ENCODE measurements at places on chromosomes 4 and X.
A peak's percentile ranks its signal among the peaks of the same experiment; 100 is the strongest.

GRCh38 chr4:107888237-107888636 is 43.1 kb upstream of the CYP2U1 start:
- DNase-seq = no peak

- no peak for DNase-seq
Observed at GRCh38 chr4:180169394-180169793, 2073.8 kb upstream of the TENM3 start.

DNA sequence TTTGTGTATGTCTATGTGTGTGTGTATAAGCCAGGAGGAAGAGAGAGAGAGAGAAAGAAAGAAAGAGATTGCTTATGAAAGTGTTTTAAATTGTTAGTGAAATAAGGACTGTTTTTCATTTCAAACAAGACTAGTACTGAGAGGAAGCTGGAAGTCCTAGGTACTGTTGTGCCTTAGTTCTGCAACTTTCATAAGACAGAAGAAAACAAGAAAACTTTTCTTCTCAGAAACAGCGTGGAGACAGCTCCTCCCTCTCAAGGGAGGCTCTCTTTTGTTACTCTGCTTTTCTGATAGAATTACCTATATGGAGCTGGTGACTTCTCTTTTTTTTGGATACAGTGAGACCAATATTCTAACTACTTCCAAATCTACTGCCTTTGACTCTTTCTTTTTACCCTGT is 62.5 kb downstream of the BANK1 start:
- no peak for DNase-seq

DNA sequence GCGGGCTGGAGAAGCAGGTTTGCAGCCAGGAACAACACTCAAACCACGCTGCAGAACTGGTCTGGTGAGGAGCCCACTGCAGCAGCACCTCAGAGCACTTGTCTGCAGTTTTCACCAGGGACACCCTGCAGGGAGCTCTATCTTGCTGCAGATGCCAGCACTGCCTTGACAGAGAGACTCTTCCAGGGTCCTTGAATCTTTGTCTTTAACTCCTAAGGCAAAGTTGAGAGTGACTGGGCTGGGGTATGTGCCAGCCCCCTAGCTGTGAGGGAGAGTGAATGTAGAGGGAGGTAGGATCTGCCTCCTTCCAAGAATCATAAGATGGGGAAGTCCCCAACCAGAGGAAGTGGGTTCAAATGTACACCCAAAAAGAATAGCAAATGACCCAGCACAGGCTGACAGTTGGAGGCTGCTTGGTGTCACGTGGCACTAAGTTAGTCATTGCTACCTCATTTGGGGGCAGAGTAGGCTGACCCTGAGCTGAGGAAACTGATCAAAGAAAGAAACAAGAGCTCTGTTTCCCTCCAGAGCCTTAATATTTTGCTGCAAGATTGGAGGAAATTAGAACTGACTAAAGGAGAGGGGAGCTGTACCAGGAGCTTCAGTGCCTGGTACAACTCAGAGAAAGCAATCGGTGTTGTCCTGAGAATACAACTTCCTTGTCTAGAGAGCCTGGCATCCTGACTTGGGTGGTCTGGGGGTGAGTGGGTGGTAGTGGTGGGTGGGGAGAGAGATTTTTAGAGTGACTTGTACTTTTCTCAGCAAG is 28.2 kb upstream of the HUWE1 start:
- peak; percentile 28 for DNase-seq

DNA sequence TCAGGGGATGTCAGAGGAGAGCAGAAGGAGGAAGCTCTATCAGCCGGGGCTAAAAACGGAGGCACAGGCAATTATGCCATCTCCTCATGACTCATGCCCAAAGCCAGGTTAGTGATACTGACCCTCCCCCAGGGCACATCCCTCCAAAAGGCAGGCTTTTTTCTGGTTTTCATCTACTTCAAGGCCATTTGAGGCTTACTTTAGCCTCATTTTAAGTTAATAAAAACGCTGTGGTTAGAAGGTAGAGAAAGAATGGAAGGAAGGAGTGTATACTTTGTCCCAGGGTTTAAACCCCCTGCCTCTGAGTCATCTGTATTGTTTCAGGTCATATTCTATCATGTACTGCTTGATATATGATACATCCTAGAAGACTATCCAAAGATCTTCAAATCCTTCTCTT is 89.7 kb upstream of the NDP start:
- no peak for DNase-seq

GRCh38 chr4:183984566-183984965 is 79.5 kb downstream of the STOX2 start:
- DNase-seq = no peak

- no peak for DNase-seq
Observed at GRCh38 chr4:8553991-8554405, 26.2 kb upstream of the GPR78 start.

DNA sequence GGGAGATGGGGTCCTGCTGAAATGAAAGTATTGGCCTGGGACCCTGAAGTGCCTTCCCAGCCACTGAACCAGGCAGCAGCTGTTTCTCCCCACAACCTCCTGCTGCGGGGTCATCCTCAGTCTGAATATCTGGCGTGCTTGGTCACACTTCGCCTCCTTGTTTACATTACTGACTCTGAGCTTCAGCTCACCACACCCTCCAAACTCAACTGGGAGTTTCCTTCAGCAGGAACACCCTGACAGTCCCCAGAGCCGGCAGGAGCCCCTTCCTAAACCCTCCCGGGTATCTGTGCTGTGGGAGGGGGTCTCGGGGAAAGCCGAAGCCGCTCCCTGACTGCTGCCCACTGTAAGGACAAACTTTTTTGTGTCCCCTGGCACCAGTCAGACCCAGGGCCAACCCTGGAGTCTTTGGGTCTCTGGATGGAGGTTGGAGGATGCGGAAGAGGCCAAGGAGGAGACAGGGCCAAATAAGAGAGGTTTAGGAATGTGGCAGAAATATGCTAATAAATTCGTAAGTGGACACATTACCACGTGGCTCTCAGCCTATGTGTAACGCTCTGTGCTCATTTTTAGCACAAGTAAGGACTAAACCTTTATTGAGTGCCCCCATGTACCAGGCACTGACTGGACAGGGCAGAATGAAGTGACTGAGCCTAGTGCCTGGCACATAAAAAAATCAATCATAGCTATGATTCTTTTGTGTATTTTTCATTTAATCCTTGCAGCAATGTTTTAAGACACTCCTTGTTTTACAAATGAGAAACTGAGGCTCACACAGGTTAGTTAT is 20.7 kb downstream of the FHDC1 start:
- DNase-seq = no peak

DNA sequence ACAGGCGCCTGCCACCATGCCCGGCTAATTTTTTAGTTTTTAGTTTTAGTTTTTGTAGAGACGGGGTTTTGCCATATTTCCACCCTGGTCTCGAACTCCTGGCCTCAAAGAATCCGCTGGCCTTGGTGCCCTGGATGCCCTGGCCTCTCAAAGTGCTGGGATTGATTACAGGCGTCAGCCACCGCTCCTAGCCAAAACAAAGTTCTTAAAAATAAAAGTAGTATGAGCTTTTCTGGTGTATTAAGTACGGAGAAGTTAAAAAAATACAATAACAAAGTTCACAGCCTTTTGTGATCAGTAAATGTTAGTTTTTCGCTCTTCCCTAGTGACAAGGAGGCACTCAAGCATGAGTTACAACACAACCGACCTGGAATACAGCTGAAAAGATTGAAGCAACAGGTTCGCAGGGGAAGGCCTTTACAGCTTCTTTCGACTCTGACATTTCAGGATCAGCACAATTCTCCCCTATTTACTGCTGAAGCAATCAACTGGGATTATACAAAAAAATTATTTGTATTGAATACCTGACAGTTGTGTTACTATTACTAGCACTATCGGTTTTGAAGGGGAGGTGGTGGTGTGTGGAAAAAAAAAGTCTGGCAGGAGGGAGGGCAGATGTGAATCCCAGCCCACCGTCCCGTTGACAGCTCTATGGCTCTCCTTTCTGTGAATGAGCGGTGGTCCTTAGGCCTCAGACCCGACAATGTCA is 893 bp upstream of the METAP1 start:
- DNase-seq = no peak

- no peak for DNase-seq
Observed at GRCh38 chr4:128858879-128859671, 49.6 kb downstream of the JADE1 start.

DNA sequence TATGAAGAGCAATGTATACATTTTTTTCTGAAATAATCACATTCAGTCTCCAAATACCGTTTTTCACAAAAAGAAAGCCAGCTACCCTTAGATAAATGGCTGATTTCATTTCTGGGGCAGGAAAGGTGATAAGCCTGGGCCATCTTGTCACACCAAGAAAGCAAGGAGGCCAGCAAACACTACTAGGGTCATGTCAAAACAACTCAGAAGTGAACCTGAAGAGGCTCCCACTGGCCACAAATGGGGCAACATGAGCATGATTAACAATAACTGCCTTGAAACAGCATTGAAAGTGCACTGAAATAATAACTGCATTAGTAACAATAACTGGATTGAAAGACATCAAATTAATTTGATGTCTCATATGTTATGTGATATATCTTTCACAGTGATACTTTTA is 39.3 kb downstream of the SH3KBP1 start:
- no peak for DNase-seq

- no peak for DNase-seq
Observed at GRCh38 chrX:2628751-2629315, 62.3 kb upstream of the CD99 start.

- no peak for DNase-seq
Observed at GRCh38 chrX:104567506-104567905, 1.5 kb downstream of the IL1RAPL2 start.

DNA sequence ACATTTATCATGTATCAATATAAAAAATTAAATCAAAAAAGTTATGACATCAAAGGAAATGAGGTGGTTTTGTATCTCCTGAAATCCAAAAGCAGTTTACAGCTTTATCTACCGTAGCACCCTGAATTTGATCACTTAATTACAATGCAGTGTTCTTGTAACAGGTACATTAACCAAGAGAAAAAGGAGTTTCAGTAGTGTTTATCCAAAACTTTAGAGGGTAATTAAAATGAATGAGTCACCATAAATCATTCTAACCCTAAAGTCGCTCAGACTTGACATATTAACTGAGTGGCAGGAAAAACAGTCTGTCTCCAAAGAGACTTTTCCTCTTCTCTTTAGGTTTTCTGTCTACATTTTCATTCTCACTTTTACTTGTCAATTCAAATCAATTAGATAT is 907.6 kb upstream of the EPHA5 start:
- DNase-seq = no peak

DNA sequence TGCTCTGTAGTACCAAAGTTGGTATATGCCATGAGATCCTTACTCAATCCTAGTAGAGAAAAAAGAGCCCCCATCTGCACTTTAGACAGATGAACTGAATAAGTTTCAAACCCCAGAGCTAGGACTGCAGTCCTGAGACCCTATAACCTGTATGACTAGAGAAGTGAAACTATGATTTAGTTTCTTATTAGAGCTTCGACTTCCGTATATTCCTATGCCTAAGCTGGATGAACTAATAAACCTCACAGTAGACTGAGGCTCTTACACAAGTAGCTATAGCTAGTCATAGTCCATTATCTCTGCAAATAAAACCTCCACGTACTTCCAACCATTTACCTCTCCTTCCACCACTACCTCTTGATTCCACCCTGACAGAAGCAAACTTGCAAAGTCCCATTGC is 6.3 kb upstream of the OTUD4 start:
- no peak for DNase-seq

DNA sequence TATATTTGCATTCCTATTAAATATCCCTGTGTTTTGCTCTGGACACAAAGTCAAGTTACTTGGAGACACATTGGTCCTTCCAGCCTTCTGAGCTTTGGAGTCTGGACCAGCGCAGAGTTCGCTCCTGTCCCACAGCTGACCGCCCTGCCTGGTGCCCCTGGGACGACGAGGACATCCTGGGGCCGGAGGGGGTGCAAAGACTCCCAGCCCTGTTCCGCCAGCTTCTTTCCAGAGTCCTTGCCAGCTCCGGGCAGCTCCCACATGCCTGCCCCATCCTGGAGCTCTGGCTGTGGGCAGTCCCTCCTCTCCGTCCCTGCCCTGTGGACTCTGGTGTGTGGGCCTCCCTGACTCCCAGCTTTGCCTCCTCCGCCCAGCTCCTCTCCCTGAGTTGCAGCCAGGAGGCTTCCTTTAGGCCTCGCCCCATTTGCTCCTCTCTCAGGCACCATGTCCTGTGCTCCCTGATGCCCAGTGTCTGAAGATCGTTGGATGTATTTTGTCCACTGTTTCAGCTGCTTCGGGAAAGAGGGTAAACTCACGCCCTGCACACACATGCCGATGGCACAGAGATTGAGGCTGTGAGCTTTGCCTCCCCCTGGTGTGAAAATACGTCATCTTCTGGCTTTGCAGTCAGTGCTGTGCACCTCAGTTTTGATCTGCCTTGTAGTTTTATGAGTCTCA is 4.9 kb upstream of the PCGF3 start:
- DNase-seq = no peak

DNA sequence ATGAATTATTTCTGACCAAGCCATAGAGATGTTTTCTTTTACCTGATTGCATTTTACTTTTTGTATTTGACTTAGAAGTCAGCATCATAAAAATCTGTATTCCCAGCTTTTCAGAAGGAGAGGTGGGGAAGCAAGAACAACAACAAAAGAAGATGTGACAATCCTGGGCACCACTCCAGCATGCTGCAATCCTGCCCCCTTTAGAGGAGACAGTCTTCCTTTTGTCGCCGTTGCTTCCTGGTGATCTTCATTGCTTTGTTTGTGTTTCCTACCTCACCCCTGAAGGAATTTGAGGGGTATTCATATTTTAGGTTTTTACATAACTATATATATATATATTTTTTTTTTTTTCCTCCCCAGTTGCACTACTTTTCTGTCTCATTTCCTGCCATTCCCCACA is 3.7 kb downstream of the QRFPR start:
- no peak for DNase-seq

- DNase-seq = no peak
Observed at GRCh38 chrX:53412446-53412845, 10.0 kb downstream of the SMC1A start.

GRCh38 chr4:47913861-47914219 is 543 bp downstream of the NFXL1 start:
- DNase-seq = no peak

- DNase-seq = no peak
Observed at GRCh38 chr4:83251447-83251830, 33.2 kb downstream of the COQ2 start.

DNA sequence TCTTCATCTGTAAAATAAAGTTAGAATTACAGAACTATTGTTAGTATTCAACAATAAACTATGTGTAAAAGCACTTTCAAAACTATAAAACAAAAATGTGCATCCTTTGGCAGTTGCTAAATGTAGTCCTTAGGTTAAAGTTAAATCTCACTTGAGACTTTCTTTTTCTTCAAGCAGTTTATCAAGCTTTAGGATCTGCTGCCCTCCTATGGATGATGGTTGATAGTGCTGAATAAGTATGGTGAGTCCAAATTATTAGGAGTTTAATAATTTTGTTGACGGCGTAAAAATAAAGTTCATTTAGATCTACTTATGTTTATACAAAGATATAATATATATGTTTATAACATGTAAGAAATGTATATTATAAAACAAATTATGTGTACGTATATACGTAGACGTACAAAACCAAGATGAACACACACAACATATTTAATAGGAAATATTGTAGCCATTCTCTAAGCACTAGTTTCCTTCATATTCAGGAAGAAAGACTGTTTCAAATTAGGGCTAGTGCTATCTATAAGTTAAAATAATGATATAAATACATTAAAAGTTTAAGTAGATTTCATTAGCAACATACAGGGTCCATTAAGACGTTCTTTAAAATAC is 22.3 kb downstream of the UGT2A2 start:
- DNase-seq = no peak

GRCh38 chrX:54066841-54067240 is 22.6 kb upstream of the PHF8 start:
- no peak for DNase-seq

- DNase-seq = no peak
Observed at GRCh38 chrX:17689971-17690409, 47.3 kb upstream of the SCML1 start.
